ENCODE measurements at places on chromosomes 11 and 22.

- DNase-seq = no peak
Observed at GRCh38 chr11:58742981-58743880, 11.5 kb upstream of the GLYAT start.

- DNase-seq = no peak
Observed at GRCh38 chr22:38085501-38085900, 1.5 kb upstream of the SLC16A8 start.

DNA sequence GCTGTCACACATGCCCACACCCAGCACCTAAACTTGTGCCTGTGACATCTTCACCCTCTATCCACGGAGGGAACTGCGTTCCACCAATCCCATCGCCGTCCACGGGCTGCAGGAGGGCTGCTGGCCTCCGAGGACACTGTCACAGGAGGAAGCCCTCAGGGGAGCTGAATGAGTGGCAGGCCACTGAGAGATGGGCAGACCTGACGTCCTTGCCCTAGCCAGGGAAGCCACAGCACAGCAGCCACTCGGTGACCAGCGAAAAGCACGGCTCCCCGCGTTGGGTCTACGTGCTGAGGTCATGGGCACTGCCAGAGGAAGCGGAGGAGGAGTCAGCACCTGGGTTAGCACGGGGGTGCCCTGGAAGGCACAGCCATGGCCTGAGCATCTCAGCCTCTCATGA lies 50.5 kb downstream of the IGSF9B start:
- no peak for DNase-seq

DNA sequence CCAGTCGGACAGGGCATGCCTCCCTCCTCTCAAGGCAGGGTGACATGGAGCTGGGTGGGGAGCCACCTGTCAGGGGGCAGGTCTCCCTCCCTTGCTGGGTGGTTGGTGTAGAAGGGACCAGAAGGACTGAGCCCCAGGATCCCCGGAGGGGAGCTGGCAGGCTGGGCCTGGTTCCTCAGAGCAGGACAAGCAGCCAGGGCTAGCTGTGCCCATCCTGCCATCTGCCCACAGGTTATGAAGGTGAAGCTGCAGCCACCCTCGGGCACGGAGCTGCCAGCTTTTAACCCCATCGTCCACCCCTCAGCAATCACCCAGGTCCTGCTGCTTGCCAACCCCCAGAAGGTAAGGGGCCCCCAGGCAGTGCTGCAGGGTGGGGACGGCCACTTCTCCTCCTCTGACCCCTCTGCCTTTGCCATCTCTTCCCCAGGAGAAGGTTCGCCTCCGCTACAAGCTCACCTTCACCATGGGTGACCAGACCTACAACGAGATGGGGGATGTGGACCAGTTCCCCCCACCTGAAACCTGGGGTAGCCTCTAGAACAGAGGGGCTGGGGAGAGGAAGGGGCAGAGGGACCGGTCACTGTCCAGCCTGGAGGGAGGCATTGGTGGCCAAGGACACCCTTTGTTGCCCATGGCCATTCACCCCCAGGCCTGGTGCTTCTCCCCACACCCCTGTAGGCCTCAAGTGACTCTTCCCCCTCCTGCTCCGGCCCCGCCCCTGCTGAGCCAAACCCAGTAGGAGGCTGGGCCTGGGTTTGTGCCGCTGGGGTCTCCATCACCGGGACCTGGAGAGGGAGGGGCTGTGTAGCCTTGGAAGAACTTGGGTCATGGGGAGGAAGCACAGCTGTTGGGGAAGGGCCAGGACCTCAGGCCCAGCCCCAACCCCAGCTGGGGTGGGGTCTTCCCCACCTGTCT lies 7.0 kb upstream of the SH3BP1 start:
- no peak for DNase-seq

DNA sequence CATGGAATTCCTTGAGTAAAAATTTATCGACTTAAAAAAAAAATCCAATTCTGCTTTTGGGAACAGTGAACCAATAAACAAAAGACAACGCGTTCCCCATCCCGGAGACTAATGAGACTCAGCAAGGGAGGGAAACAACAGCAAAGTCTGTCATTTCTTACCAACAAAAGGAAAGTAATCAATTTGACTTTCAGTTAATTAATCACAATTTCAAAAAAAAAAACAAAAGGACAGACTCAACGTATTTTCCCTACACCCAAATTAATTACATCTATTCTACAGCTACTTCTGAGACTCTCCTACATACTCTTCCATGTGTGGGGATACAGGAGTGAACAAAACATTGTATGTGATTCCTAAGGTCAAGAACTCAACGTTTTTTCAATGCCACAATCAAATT lies 1.9 kb downstream of the RDX start:
- DNase-seq = no peak

- DNase-seq = no peak
Observed at GRCh38 chr11:36034551-36035331, 90.9 kb downstream of the LDLRAD3 start.

GRCh38 chr11:93766504-93766903 lies 17.6 kb upstream of the MED17 start:
- DNase-seq = no peak

DNA sequence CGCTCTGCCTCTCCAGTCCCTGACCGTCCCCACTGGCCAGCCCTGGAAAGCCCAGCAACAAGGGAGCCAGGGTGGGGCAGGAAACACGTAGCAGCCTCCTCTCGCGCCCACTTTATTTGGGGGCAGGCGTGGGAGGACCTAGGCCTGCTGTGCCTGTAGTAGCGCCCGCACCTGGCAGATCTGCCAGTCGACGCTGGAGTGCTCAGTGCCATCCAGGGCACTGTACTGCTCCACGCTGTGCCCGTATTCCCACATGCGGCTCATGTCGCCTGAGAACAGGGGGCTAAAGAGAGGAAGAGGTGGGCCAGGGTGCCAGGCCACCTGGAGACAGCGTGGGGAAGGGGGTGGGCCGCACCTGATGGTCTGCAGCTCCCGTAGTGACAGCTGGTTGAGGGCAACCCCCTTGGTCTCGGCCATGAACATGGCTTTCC lies 17.0 kb upstream of the DRICH1 start:
- DNase-seq = no peak

- no peak for DNase-seq
Observed at GRCh38 chr11:78981153-78981552, 406.5 kb upstream of the NARS2 start.

GRCh38 chr11:17233101-17233500 lies 25.3 kb upstream of the PIK3C2A start:
- DNase-seq = no peak

DNA sequence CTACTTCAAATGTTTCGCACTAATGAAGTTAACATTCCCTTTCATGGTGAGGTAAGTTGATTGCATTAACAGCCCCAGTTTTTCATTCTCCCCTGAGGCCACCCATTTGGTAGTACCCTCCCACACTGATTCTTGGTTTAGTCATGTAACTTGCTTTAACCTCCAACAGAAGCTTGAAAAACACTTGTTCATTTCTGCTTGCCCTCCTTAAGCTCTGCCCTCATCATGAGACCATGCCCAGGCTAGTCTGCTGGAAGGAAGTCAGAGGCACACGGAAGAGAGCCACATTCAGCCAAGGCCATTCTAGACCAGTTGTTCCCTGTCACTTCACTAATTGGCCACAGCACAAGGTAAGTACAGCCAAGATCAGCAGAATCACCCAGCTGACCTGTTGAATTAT lies 50.7 kb upstream of the CD44 start:
- no peak for DNase-seq

GRCh38 chr11:86395061-86395551 lies 20.4 kb downstream of the CCDC81 start:
- no peak for DNase-seq

- no peak for DNase-seq
Observed at GRCh38 chr11:87020336-87020735, 17.4 kb upstream of the TMEM135 start.

DNA sequence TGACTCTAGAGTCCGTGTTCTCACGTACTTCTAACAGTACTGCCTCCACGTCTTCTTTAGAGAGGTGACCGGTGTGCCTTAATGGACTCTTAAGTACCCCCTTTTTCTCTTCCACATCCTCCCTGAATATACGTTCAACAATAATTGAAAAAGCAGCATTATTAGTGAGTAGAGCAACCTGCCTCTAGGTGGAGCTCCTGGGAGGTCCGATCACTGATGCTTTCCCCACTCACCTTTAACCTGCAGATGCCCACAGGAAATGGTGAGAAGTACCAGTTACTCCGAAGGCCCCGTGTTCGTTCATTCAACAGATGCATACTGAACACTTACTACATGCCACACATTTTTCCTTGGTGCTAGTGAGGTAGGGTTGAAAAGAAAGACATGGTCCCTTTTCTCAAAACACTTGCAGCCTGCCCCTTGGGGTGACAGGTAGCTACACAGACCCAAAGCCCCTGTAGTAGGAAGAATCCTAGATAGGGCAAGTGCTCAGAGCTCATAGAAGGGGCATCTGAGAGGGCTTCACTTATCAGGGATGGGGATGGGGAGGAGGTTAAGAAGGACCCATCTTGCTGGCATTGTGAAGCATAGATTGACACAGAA lies 72.7 kb downstream of the FEZ1 start:
- DNase-seq = no peak

GRCh38 chr11:123507043-123507442 lies 77.0 kb downstream of the GRAMD1B start:
- DNase-seq = no peak

DNA sequence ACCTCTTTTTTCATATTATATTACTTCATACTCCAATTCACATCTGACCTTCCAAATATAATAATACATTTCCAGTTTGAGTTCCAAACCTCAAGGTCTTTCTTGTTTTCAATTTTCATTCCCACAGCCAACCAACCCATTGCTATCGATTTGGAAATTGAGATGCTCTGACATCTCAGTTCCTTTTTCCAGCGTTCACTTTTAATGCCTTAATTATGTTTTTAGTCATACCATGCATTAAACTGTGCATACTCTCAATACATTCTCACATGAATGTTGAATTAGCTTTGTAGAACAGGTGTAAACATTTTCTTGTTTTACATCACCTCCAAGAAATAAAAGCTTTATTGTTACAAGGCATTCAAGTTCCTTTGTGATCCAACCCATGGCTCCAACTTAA lies 294.2 kb upstream of the ANO3 start:
- no peak for DNase-seq

DNA sequence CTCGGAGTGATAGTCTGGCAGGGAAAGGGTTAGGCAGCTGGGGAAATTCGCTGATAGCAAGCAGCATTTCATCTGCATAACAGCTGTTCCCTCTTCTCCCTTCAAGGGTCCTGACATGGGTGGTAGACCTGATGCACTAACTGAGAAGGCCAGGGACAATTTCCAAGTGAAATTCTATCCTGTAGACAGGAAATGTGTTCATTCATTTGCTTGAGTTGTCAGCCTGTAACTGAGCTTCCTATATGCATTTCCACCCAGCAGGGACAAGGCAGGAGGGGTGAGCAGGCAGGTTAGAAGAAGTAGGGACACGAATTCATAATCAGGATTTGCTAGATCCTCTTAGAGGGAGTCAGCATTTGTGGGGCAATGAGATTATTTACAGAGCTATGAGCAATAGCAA lies 154.3 kb upstream of the NCAM1 start:
- DNase-seq = no peak

DNA sequence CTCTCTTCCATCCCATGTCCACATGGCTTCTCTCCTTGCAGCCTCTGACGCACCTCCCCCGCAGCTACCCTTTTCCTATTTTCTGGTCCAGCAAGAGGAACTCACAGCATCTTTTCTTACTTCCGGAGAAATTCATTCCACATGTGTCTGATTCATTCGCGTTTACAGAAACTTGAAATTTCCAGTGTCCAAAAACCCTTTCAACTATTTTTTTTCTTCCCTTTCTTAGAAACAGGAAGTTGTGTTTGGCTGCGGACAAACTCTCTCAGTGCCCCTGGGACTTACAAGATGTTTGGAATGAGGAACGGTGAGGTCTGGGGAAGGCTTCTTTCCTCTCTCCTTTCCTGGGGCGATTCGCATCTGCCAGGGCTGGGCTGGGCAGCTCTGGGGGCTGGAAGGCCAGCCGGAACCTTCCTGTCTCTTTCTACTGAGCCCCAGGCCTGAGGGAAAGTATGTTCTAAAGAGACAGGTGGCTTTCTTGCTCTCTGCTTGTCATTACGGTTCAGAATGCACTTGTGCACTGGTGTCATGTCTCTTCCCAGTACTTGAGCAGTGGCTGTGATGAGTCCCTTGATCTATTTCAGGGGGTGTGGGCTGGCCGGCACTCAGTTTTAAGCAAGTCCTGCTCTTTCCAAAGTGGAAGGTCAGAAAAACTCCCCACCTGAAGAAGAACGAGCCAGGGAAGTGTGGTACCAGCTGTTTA lies 27.5 kb downstream of the ADAMTS8 start:
- no peak for DNase-seq

DNA sequence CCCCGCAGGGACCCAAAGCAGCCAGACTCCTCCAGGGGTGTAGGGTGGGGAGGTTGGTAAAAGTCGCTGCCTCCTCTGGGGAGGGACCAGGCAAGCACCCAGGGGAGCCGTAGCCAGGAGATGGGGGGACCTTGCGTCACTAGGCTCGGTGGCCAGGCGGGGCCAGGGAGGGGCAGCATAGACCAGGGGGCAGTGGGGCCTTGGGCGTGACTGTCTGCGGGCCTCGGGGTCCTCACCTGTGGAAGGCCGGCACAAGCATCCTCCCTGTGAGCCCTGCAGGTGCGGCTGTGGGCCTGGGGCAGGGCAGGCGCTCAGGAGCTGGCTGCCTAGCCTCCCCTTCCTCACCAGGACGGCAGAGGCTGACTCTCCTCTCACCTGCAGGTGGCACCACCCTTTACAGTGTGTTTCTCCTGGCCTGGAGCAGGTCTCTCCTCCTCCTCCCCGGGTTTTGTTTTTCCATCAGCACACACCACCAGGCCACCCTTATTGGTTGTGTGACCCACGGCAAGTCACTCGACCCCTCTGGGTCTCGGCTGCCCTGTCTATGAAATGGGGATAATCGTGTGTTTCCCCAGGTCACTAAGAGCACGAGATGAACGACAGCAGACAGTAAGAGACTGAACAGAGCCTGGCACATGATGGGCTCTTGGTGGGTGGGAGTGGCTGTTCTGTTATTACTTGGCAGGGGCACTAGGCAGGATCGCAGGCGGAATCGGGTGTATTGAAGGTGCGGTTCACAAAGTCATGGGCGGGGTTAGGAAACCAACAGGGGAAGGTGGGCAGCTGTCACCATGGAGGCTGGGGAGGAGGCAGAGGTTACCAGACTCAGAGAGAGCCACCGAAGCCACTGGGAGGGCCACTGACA lies 52.7 kb downstream of the FLRT1 start:
- DNase-seq = no peak

- no peak for DNase-seq
Observed at GRCh38 chr11:17392872-17393271, 4.4 kb upstream of the KCNJ11 start.

DNA sequence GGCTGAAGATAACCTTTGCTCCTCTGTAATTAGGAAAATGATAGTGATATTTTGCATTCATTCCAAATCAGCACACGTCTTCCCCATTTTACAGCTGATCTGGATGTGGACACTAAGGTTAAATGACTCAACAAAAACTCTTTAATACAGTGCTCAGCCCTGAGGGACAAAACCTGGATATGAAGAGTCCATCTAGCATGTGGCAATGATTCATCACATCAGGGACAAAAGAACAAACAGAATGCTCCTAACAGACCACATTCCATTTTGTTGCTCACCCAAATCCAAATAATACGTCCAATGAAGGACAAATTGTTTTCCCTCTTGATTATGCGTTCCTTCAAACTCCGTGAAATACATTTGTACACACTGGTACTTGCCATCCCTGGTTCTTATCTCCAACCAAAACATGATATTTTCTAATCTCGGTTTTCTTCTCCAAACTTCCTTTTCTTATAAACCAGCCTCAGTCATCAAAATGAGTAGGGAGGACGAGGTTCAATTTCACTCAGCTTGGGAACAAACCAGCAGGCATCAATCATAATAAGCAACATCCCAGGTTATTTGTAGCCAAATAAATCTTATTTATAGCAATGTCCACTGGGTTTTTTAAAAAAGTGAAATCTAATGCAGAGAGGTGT lies 53.7 kb upstream of the MTMR2 start:
- no peak for DNase-seq

- DNase-seq = no peak
Observed at GRCh38 chr11:10777806-10778205, 26.8 kb downstream of the CTR9 start.

Measured in bone marrow (tissue), 2 donors.